ENCODE measurements at places on chromosomes 7 and 10.

- DNase-seq, result no peak
These were observed 560.9 kb downstream of the DNAJB6 start for GRCh38 chr7:157897681-157898080.

DNA sequence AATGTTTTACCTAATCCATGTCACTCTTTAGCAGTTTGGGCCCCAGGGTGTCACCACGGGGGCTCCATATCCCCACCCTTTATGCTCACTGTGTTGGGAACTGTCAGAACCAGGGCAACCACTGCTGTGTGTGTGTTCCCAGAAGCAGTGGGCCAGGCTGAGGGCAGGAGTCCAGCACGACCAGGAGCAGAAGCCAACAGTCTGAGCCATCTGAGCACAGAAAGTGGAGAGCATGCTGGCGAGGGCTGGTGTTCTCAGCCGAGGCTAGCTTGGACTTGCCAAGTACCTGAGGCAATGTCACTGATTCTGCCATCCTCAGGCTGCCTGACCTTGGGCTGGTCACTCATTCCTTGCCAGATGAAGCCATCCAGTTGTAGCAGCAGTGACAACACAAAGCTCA, 285.0 kb downstream of the BMPER start:
- no peak for DNase-seq

DNA sequence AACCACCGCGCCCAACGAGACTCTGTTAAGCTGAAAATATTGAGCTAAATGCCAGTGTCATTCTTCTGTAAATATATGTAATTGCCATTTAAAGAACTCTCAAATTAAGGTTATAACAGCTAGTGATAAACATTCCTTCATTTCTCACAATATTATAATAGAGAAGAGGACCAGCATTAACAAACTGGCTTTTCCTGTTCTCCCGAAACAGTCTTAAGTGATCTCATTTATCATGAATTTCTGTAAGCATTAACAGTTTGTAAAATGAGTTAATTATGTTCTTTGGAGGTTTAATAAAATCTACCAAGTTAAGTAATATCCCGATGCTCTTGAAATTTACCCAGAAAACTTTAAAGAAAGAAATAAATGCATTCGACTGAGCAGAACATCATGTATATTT, 352.8 kb downstream of the KCNMA1 start:
- no peak for DNase-seq

DNA sequence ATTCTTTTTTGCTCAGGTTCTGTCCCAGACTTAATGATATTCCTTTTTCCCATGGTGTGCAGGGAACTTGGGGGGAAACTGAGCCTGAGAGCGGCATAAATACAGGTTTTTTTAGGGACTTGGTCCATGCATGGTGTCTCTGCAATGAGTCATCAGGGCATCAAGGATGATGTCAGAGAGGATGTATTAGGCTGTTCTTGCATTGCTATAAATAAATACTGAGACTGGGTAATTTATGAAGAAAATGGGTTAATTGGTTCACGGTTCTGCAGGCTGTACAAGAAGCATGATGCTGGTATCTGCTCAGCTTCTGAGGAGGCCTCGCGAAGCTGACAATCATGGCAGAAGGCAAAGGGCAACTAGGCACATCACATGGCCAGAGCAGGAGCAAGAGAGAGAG, 185.4 kb downstream of the RAB11FIP2 start:
- DNase-seq, result no peak

DNA sequence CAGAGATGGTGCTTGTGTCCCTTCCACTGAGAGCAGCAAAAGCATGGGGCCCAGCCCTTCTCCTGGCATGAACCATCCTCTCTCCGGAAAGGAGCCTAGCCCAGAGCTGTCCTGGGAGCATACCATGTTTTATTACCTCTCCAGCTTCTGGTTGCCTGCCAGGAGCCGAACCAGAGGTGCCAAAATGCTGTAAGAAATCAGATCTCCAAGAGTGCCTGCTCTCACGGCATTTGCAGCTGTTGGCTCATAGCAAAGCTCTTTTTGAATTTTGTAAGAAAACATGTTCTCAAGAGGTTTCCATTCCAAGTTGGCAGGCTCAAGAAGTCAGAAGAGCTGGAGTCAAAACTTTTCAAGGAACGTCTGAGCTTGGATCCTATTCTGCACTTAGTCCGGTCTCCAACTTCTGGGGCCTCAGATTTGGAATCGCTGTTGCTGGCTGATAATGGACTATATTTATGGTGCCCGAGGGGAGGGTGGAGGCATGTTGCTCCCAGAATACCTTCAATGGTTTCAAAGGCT, 211.7 kb upstream of the MKI67 start:
- no peak for DNase-seq
